ENCODE measurements at places on chromosomes 2 and 18.

GRCh38 chr18:8960740-8961657 is 141.5 kb upstream of the NDUFV2 start:
- DNase-seq: no peak

DNA sequence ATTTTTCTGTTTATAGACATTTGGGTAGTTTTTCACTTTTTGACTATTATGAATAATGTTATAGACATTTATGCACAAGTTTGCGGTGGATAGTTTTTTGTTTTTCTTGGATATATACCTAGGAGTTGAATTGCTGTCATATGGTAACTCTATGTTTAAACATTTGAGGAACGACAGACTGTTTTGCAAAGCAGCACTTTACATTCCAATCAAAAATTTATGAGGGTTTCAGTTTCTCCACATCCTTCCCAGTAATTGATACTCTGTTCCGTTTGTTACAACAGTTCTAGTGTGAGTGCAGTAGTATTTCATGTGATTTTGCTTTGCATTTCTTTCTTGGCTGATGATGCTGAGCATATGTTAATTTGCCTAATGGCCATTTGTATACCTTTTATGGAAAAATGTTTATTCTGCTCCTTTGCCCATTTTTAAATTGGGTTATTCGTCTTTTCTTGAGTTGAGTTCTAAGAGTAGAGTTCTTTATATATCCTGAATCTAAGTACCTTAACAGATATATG is 617.3 kb upstream of the LRATD1 start:
- no peak for DNase-seq

DNA sequence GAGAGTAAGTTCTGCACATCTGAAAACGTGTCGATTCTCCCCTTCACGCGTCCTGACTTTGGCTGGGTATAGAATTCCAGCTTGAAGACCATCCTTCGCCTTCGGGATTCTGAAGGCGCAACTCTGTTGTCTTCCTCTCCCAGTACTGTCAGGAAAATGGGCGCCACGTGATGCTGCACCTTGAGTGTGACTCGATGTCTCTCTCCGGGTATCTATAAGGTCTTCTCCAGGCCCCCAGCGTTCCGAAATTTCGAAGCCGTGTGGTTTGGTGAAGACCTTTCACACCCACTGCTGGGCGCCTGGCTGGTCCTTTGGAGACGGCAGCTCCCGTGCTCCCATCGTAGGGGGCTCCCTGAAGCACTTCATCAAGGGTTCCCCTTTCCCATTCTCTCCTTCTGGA is 203.7 kb downstream of the HDAC4 start:
- no peak for DNase-seq

- DNase-seq: no peak
These were observed 25.7 kb upstream of the OTOS start for GRCh38 chr2:240166191-240166590.

DNA sequence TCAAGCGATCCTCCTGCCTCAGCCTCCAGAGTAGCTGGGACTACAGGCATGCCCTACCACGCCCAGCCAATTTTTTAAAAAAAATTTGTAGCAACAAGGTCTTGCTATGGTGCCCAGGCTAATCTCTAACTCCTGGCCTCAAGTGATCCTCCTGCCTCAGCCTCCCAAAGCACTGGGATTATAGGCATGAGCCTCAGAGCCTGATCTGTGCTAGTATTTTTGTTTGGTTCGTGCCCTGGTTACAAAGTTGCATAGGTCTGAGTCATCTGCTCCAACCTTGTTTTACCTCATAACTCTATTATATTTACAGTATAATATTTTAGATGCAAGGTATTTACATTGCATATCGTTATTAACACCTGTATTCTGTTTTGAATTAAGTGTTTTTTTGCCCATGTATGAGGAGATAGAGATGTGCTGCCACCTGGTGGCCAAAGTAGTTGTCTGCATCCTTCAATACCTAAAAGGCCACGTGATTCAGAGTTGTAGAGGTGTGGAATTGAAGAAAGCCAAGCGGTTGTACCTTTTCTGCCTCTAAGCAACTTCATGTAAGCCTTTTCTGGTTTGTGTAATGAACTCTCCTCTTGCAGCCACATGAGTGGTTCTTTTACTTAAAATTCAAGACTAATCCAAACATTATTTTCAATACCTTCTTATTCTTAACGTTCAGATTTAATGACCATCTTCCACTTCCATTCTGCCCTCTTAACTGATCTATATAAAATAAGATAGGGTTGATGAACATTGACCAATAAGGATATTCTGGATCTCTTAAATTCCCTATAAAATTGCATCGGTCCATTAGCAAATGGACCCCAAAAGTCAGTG is 19.9 kb upstream of the CABYR start:
- peak; percentile 4 for DNase-seq

DNA sequence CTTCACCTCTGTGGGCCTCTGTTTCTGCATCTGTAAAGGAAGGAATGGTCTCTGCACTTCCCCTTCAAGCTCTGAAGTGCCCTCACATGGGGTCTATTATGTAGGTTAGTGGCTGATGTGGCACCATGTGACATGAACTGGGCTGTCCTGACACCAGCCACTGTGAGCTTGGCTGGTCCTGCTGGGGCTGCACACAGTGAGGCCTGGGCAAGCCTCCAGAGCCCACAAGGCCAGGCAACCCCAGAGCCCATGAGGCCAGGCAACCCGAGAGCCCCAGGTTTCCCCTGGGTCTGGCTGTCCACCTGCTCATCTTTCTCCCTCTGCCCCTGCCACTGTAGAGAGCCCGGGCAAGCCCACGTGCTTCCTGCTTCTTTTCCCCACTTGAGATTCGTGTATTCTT is 150.1 kb upstream of the SMAD2 start:
- no peak for DNase-seq

GRCh38 chr18:79458917-79459803 is 63.4 kb downstream of the NFATC1 start:
- no peak for DNase-seq

DNA sequence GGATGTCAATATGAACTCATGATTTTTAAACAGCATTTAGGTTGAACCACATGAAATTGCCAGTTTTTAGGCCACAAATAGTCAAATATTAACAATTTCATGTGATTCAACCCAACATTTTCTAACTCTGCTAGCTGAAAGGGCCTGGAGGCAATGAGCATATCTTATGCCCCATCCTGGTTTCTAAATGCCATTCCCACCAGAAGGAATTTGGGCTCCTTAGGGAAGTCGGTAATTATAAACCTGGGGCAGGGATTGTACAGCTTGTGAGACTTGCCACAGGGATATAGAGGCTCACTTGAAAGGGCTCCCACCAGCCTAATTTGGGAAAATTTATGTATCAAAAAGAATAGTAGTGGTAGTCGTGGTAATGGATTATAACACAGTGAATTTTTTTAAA is 178.4 kb upstream of the ALPP start:
- DNase-seq: no peak

GRCh38 chr2:189393440-189394111 is 47.7 kb upstream of the WDR75 start:
- peak; percentile 91 for DNase-seq

DNA sequence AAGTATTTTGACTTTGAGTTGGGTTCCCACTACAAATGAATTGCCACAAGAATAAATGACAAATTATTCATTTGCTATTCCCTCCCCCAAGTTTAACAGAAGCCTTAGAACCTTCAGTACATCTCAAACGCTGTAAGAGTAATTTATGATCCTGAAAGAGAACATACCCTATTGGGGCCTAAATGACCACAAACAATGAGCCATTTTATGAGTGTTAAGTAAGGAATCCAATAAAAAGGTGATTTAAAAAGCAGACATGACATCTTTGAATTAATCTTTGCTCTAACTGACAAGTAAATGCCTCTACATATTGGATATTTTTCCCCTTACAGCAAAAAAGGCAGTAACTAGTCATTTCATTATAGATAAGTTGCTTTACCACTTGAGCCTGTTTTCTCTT is 136.9 kb downstream of the NRXN1 start:
- no peak for DNase-seq

DNA sequence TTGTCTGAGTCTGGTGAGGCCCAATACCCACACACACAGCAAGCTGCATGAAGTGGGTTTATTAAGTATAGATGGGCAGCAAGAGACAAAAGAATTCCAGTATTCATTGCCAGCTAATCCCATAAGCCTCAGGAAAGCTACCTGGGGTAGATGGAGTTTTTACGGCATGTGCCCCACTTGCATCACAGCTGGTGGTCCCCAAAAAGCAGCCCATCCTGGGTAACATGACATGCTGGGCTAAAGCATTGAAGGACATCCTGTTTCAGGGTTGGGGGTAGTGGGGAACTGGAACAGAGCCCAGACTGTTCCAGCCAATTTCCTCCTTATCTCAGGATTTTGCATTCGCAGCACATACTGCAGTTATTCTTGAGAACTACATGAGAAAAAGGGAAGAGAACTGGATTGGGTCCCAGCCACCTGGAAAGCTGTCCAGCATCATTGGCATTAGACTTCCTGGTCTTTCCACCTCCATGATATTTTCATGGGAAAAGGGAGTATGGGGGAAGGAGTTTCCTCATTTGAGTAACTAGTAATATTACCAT is 240.1 kb upstream of the MMADHC start:
- DNase-seq: no peak

- DNase-seq: no peak
These were observed 1.3 kb upstream of the PRSS56 start for GRCh38 chr2:232518844-232519243.

DNA sequence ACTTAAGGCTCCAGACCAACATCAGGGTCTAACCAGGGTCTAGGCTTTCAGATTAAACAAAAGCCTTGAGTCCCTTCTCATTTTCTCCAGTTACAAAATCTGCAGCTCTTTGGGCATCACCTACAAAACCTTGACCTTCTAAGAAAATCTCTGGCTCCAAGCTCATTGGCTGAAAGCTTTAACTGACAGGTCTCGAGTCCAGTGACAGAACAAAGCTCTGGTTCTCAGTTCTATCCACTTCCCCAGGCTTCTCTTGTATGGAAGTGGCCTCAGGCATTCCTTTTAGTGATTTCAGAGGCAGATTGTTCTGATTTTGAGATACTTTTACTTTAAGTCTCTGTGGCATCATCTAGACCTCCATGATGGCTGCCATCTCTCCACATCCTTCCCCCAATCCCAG is 11.3 kb downstream of the SIX2 start:
- no peak for DNase-seq

DNA sequence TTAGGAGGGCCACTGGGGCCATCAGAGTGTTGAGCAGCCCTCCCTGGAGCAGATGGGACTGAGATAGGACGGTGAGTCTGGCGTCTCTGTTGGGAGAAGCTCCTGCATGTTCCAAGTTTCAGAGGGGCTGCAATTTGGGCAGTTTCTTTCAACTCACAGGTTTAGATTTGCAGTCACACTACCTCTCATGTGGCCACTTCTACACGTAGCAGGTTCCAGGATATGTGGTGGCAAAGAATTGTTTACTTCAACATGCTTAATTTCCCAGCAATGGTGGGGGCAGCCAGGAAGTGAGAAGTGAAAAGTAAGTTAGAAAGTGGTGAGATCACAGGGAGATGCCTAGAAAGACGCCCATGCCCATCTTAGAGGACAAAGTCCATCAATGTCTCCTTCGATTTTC is 9.3 kb downstream of the NCK2 start:
- DNase-seq: no peak

GRCh38 chr2:128373451-128374000 is 54.9 kb upstream of the HS6ST1 start:
- no peak for DNase-seq

DNA sequence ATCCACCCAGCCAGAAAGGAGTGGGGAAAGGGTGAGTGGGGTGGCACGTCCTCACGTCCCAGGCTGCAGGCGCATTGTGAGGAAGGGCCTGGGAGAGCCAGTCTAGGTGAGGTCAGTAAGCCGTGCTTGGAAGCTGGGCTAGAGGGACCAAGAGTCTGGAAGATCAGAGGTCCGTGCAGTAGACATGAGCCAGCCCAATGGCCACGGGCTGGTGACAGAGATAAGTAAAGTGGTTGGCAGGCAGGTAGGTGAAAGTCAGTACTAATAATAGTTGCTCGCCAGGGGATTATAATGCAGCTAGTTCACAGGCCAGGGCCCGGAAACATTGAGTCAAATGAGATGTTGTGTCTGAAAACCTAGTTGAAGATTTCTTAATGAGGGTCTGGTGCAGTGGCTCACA is 133.2 kb downstream of the GBX2 start:
- DNase-seq: no peak

DNA sequence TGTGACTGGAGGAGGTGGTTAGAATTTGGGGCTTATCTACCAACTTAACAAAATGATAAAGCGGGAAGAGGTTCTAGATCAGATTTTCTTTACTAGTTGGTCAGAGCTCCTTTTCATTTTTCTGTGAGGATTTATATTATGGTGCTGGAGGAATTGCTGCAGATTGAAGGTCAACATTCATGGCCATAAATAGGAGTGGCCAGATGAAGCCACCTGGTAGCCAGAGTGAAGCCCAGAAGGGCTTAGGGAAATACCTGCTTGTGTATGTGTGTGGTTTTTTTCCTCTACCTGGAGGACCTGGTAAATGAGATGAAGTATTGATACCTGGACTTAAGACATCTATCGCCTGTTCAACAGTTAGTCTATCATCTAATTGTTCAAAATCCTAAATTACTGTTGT is 122.9 kb upstream of the MSTN start:
- no peak for DNase-seq

- DNase-seq: no peak
These were observed 7.5 kb upstream of the KDSR start for GRCh38 chr18:63374540-63374939.

- DNase-seq: no peak
These were observed 103.2 kb downstream of the CTIF start for GRCh38 chr18:48641981-48642380.

DNA sequence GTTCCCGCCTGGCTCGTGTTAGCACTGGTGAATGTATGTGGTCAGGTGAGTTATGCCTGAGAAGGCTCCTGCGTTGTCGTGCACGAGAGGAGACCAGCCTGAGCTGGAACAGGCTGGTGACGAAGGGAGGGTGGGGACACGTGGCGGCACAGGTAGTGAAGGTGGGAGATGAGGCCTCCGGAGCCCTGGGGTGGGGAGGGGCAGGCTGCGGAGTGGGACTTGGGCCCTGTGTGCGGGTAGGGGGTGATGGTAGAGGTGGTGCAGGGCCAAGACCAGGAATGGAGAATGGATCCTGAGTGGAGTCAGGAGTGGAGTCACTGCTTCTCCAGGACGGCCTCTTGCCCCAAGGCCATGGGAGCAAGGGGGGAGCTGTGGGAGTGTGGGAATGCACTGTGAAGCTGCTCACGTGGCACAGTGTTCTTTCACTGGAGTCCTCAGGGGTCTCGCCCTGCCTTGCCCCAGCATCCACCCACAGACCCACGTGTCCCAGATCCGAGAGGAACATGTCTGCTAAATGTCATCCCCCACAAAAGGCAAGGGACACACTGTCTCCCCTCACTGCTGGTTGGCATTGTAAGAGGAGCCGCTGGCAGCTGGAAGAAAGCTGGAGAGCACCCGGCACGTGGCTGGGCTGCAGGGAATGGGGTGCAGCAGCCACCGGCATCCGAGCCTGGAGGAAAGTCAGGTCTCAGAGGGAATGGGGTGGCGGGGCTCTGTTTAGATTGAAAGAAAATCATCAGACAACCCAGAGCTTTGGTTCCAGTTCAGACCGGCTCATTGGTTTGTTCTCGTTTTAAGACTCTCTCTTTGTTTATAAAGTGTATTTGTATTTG is 63.7 kb downstream of the CYP26B1 start:
- no peak for DNase-seq

GRCh38 chr2:230925443-230925878 is 419 bp upstream of the GPR55 start:
- no peak for DNase-seq
